ENCODE measurements at places on chromosomes 16 and 17.

DNA sequence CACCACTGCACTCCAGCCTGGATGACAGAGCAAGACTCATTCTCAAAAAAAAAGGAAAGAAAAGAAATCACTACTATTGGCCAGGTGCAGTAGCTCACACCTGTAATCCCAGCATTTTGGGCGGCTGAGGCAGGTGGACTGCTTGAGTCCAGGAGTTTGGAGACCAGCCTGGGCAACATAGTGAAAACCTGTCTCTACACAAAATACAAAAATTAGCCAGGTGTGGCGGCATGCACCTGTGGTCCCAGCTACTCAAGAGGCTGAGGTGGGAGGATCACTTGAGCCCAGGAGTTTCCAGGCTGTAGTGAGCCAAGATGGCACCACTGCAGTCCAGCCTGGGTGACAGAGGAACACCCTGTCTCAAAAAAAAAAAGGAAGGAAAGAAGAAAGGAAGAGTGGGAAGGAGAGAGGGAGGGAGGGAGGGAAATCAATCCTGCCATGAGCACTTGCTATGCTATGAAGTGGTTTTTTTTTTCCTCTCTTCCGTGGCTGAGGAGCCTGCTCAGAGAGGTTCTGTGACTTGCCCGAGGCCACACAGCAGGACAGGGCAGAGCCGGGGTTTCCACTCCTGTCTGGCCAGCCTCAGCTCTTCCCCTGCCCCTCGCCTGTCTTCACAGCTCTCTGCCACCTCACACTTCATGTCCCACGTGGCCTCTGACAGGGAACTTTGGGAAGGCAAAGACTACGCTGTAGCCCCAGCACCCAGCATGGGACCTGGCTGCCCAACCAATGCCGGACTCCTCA lies 10.9 kb downstream of the GRIN2C start:
- no peak for DNase-seq

DNA sequence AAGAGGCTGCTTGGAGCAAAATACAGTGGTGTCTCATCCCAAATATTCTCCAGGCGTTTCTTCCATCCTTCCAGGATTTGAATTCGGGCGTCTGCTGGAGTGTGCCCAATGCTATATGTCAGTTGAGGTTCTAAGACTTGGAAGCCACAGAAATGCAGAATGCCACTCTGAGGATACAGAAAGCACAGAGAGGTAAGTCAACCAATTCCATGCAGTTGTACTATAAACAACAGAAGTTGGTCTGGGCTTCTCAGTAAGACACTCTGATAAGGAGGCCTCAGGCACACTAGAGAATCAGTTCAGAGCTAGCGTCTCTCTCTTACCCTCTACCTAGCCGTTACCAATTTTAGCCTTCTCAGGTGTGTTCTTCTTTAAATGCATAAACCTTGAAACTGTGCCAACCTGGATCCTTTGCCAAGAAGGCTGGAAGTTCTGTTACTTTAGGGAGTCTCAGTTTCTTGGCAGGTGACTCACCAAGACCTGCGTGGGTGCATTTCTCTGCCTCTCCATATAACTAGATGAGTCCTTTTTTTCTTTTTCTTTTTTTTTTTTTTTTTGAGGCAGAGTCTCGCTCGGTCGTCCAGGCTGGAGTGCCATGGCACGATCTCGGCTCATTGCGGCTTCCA lies 15.1 kb downstream of the NQO1 start:
- no peak for DNase-seq

DNA sequence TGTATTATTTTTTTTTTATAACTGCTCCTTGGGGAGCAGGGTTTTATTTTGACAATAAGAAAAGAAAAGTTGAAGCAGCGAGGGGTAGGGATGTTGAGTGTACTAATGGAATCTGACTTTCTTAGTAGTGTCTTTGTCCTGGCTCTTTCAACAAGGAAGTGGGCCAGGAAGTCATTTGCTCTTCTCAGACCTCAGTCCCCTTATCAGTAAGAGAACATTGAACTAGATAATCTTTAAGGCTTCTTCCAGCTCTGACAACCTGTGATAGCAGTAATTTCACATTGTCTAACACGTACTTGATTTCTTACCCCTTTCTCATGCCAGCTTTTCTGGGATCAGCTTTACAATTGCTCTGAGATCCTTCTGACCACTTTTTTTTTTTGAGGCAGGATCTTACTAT lies 8.3 kb downstream of the LIG3 start:
- DNase-seq = no peak

- DNase-seq = no peak
These were observed 24.7 kb upstream of the KLHDC4 start for GRCh38 chr16:87790292-87791100.

GRCh38 chr16:85370881-85371651 lies 242.1 kb upstream of the GSE1 start:
- no peak for DNase-seq

DNA sequence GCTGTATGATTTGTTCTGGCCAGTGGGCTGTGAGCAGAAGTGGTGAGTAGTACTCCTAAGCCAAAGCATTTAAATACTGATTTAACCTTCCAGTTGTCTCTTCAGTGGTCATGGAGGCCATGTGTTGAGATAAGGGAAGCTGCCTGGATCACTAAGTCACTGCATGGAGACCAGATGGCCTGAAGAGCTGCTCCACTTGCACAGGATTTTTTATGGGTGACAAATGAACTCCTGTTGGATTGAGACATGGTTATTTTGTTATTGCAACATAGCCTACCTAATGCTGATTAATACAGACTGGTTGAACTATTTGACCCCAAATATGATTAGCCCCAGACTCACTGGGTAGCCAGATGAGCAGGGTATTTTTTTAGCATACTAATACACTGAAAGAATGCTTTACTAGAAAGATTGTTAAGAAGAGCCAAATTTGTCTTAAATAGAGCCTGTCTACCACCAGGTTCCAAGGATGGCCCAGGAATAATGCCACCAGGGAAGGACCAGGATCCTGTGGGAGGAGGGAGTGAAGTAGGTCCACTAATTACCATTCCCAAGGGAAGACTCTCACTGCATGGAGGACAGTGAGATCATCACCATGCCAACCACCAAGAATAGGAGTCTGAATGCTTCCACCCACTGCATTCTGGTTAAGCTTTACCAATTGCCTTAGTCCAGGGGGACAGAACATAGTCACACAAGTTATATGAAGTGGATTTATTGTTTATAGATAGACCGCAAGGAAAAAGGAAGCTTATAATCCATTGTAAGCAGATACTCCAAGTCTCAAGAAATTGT lies 187.4 kb upstream of the IRX6 start:
- no peak for DNase-seq

DNA sequence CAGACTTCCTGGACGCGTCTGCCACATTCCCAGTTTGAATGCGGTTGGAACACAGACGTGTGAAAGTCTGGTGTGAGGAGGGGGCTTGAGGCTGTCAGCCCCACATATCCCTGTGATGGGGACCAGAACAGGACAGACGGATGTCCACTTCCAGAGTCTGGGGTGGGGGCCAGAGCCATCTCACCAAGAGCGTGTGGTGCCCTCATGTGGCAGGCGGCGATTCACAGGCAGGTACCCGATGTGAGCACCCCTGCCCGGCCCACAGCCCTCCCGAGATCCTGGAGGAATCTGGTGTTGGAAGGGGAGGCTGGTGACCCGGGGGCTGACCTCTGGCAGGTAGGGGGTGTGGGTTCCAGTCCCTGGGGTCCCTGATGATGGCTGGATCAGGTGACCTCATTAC lies 51.5 kb downstream of the ENGASE start:
- DNase-seq = no peak

DNA sequence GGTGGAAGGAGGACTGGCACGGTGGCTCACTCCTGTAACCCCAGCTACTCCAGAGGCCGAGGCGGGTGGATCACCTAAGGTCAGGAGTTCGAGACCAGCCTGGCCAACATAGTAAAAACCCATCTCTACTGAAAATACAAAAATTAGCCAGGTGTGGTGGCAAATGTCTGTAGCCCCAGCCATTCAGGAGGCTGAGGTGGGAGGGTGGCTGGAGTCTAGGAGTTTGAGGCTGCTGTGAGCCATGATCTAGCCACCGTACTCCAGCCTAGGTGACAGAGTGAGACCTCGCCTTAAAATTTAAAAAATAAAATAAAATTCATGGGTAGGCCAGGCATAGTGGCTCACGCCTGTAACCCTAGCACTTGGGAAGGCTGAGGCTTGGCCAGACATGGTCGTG lies 1.2 kb upstream of the RPH3AL start:
- no peak for DNase-seq

DNA sequence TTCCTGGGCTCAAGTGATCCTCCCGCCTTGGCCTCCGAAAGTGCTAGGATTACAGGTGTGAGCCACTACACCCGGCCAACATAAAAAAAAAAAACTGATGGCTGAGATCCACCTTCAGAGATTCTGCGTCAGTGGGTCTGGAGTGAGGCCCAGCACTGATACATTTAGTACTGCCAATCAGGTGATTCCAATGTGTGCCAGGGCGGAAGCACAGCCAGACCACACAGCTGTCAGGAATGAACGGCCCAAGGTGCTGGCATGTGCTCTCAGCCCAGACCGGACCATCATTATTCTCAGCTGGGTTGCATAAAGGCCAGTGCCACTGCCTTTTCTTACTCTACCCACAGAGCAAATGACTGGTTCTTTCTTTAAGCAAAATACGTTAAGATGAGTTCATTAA lies 1.2 kb upstream of the BCO1 start:
- no peak for DNase-seq

DNA sequence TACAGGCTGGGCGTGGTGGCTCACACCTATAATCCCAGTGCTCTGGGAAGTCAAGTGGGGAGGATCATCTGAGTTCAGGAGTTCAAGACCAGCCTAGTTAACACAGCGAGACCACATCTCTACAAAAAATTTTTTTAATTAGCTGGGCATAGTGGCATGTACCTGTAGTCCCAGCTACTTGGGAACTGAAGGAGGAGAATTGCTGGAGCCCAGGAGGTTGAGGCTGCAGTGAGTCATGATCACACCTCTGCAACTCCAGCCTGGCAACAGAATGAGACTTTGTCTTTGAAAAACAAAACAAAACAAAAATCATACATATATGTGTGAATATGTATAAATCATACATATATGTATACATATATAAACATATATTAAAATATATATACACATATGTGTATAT lies 54.1 kb upstream of the MARCHF10 start:
- no peak for DNase-seq

- no peak for DNase-seq
These were observed 431 bp downstream of the DYNC1LI2 start for GRCh38 chr16:66751053-66751302.

DNA sequence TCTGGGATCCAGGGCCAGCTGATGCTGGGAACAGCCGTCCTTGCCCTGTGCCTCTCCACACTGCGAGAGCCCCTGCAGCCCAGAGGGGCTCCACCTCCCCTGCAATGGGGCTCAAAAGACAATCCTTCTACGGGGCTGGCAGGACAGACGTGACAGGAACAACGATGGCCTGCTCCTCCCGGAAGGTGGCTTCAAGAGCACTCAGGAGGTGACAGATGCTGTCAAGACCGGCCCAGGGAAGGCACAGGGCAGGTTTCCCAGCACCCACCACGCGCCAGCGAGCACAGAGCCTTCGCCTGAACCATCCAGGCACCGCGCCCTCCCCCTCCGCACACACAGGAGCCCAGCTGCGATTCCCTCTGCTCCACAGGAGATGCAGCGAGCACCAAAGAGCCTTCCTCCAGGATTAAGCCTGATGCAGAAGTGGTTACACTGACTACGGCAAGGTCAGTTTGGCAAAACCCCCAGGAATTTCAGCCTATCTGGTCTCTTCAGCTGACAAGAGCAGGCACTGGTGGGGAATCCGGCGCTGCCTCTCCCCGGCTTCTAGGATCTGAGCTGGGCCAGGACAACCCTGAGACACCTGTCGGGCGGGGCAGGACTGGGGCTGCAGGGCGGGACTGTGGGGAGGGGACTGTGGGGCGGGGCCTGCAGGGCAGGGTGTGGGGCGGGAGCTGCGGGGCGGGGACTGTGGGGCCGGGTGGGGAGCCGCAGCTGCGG lies 103.4 kb downstream of the ZNF778 start:
- DNase-seq = peak; percentile 80

Measured in NCI-H510A (cell line).